ENCODE measurements at places on chromosomes 2 and 18. TPM values are rescaled to one million over a fixed set of nuclear protein-coding genes. Genes with fewer than 3 reads are reported as not detected.

Gene NPAS2
- 0.26 TPM for total RNA-seq

Gene RAB3GAP1
- total RNA-seq: 29.7 TPM

Gene ZNF516
- 41.8 TPM for total RNA-seq

Gene TUBB8B
- 0.17 TPM for total RNA-seq

Gene GLI2
- total RNA-seq: 41.4 TPM

Gene ASPRV1
- 0.90 TPM for total RNA-seq

Gene CCDC68
- 0.10 TPM for total RNA-seq

Gene SERPINB4
- not detected for total RNA-seq

Gene FAM124B
- total RNA-seq: 0.22 TPM

Gene ITPRIPL1
- 8.8 TPM for total RNA-seq

Gene BOK
- 61.6 TPM for total RNA-seq

Gene GALR1
- 0.17 TPM for total RNA-seq

Gene PMAIP1
- total RNA-seq: 131 TPM

Gene CD8B
- 0.37 TPM for total RNA-seq

Gene C2orf76
- total RNA-seq: 14.1 TPM

Gene KATNAL2
- total RNA-seq: 20.2 TPM

Gene PROC
- 0.31 TPM for total RNA-seq

Gene ING5
- 41.2 TPM for total RNA-seq

Gene PLEK
- total RNA-seq: not detected

Gene SPATA3
- total RNA-seq: not detected

Gene LRRC30
- total RNA-seq: not detected

Gene QPCT
- 1.1 TPM for total RNA-seq

Gene VRK2
- total RNA-seq: 27.0 TPM

Gene ARHGAP25
- total RNA-seq: 4.1 TPM

Gene RAB17
- total RNA-seq: 23.3 TPM

Gene RAB1A
- 76.9 TPM for total RNA-seq

Gene UGT1A9
- not detected for total RNA-seq

Gene STARD6
- not detected for total RNA-seq

Gene SERPINB3
- total RNA-seq: not detected

Gene GPR75
- 0.81 TPM for total RNA-seq

Gene IL18RAP
- total RNA-seq: not detected

Gene CPO
- 2.4 TPM for total RNA-seq

Gene GRHL1
- total RNA-seq: 0.30 TPM

Gene ANO7
- total RNA-seq: 2.0 TPM

Gene C2orf15
- total RNA-seq: 5.7 TPM

Gene CD207
- total RNA-seq: not detected

Data from H7 (cell line).